ENCODE measurements at places on chromosomes 7 and 10.
A peak's percentile ranks its signal among the peaks of the same experiment; 100 is the strongest.

DNA sequence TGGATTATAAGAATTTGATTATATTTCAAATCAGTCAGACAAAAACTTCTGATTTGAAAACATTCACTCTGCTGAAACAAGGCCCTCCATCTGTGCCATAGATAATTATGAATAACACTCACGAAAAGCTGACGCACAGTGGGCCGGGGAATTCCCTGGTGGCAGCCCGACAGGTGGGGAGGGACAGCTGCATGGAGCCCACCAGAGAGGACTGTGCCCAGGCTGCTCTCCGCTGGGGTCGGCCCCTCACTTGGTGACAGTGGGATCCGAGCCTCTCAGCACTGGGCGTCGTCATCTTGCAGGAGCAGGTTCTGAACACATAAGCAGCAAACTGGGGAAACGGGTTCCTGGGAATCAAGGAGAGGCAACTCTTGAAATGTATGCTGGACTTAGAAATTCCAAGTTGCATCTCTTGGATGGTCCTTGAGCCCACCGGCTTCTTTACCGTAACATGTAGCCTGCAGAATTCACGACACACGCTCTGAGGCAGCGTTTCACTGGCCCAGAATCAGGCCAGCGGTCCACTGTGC lies 41.4 kb downstream of the AFAP1L2 start:
- DNase-seq: no peak

GRCh38 chr10:124077208-124077993 lies 16.0 kb downstream of the CHST15 start:
- DNase-seq: no peak

DNA sequence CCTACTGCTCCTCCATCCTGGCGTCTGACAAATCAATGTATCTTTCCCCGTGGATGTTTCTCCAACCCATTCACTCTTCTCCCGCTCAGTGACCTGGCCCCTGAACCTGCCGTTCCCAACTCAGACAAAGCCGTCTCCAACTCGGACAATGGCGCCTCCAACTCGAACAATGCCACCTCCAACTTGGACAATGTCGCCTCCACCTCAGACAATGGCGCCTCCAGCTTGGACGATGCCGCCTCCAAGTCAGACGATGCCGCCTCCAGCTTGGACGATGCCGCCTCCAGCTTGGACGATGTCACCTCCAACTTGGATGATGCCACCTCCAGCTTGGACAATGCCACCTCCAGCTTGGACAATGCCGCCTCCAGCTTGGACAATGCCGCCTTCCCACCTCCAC lies 608.6 kb downstream of the DNAJB6 start:
- DNase-seq: no peak

- peak; percentile 13 for DNase-seq
Measured at GRCh38 chr10:33334805-33335550, 511 bp upstream of the NRP1 start.

GRCh38 chr7:66153691-66154090 lies 39.0 kb downstream of the CRCP start:
- no peak for DNase-seq

GRCh38 chr10:34058845-34059614 lies 724.6 kb upstream of the NRP1 start:
- DNase-seq: no peak

- DNase-seq: no peak
Measured at GRCh38 chr7:90607196-90607595, 11.1 kb downstream of the CDK14 start.

GRCh38 chr10:102511583-102512274 lies 8.0 kb downstream of the SUFU start:
- DNase-seq: no peak

DNA sequence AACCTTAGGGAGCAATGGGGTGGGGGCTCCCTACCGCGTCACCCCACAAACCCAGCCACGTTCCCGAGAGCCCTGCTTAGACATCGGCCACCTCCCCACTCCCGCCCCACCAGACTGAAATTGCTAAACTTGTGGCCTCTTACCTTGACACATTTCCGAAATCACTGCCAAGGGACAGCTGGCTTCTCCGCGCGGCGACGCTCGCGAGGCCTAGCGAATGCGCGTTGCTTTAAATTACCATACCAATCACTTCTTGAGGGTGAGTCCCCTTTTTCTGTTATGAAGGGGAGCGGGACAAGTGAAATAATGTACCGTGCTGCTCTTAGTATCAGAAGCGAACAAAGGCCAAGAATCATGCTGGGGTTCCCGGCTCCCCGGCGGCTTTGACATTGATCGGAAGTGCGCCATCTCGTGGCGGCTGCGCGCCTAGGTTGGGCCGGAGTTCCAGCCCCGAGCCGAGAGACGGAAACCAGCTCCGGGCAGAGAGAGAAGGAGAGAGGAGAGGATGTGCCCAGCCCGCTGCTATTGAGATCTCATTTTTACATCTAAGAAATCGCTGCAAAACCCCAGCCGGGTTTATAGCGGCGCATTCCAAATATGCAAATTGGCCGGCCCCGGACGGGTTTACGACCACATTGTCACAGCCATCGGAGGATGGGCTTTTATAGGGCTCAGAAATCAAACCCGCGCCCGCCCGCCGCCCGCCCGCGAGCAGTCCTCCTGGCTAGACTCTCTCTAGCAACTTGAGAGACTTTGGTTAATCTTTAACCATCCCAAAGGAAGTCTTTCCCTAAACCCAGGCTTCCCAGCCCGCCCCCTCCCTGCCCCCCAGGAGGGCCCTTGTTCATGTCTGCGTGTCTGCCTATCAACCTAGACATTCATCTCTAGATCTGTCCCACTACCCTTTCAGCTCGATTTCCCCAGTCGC lies 5.3 kb downstream of the HOXA11 start:
- peak; percentile 58 for DNase-seq

- no peak for DNase-seq
Measured at GRCh38 chr10:28928484-28928883, 251.2 kb downstream of the BAMBI start.

- DNase-seq: no peak
Measured at GRCh38 chr10:31939797-31940708, 11.4 kb upstream of the ARHGAP12 start.

GRCh38 chr10:120613180-120613579 lies 156.2 kb downstream of the PLPP4 start:
- no peak for DNase-seq

DNA sequence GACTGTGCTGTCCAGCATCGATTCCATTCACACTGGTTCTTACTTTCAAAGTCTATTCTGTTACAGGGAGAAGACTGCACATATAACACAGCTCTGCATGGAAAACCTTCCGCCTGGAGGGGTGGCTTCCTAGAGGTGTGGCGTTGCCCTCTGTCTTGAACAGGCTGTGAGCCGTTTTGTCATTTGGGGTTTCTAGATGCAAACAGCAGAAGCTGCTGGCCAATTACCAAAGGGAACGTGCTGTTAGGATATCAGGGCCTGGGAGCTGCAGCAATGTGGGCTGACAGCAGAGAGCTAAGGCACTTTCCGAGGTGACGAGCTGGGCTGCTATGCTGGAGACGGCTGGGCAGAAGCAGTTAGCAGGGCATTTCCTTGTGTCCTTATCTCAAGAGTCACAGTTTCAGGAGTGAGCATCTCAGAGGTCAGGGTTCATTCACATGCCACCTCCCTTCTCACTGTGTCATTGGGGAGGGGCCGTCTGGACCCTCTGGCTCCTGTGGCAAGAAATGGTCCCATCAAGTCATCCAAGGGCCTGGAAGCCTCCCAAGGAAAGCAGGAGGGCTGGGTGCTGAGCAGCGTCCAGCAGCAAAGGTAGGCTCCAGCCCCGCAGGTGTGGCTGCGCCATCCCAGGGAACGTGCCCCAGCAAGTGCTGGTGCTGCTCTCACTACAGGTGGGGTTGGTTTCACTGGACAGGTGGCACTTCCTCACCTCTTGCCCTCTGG lies 106.5 kb downstream of the WDR37 start:
- no peak for DNase-seq

GRCh38 chr7:129853661-129854268 lies 99.0 kb downstream of the UBE2H start:
- no peak for DNase-seq

GRCh38 chr7:31254926-31255325 lies 85.6 kb downstream of the NEUROD6 start:
- DNase-seq: no peak

DNA sequence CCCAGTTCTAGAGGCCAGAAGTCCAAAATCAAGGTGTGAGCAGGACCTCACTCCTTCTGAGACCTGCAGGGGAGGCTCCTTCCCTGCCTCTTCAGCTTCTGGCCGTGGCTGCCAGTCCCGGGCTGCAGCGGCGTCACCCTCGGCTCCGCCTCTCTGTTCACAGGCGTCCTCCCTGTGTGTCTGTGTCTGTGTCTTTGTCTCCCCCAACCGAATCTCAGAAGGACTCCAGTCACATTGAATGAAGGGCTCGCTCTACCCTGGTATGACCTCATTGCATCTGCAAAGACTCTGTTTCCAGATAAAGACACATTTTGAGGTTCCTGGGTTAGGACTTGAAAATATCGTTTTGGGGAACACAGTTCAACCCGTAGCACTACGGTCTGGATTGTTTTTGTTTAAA lies 33.1 kb upstream of the GALNT11 start:
- peak; percentile 12 for DNase-seq

DNA sequence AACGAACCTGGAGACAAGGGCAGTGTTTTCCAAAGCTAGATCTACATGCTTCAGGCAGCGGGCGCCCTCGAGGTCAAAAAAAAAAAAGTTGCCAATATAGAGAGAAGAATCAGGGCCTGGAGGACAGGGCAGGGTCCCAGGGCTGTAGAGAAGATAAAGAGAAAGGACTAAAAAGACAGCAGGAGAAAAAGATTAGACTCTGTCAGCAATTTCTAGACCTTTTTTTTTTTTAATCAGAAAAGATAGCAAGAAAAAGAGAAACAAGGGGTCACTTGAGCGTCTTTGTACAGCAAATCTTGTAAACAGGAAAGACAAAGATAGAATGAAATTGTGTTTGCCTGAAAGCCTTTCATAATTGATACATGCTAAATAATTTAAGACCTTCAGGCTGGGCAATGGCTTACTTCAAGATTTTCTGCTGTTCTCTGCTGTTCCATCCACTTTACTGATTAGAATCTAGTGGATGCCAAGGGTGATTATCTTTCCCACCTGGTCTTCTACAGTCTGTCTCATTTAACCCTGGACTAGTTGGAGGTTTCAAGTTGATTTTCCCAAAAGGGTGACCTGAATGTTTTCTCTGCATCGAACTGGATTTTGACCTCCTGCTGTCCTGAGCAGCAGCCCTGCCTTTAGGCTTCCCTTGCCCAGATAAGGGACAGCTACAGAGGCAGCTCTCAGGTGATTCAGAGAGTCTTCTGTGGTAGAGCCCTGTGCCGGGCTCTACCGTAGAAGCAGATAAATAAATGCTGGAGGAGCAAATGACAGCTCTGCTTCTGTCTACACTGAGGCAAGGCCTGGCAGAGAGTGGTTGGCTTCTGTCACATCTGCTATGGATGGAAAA lies 5.1 kb downstream of the LMOD2 start:
- no peak for DNase-seq

GRCh38 chr10:58104351-58104751 lies 163.3 kb downstream of the IPMK start:
- DNase-seq: no peak

All from CD8-positive, alpha-beta T cell (primary cell).